T1000 (cell line): ENCODE measurements at places on chromosomes 3 and 15.
A peak's percentile ranks its signal among the peaks of the same experiment; 100 is the strongest.

- DNase-seq, result no peak
These were observed 8.2 kb downstream of the GRIP2 start for GRCh38 chr3:14531856-14532395.

- no peak for DNase-seq
These were observed 119.3 kb upstream of the PFN2 start for GRCh38 chr3:150090006-150090405.

GRCh38 chr15:92883163-92883875 lies 16.8 kb upstream of the CHD2 start:
- DNase-seq, result no peak

DNA sequence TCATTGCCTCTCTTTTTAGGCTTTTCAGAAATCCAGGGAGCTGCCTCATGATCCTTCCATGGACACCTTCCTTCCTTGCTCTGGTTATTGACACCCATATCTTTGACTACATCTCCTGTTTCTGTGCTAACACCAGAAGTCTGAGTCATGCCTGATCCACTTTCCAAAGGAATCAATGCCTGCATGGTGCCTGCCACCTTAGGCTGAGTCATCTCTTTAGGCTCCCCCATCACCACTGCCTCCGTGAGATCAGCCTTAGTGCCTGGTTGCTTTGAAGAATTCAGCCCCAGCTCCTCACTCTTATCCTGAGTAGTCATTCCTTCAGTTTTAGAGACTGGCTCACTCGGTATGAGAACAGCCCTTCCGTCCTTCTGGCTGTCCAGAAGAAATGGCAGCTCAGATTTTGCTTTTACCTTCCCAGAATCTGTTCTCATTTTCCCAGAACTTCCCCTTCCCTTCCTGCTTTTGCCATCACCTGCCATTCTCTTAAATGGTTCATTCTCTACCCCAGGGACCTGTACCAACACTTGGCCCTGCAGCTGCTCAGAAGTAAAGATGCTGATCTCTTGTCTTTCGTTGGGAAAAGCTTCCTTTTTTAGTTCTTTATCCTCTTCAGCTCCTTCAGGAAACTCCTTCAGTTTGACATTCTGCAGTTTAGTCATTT lies 105.3 kb downstream of the MAP4 start:
- peak; percentile 62 for DNase-seq

- no peak for DNase-seq
These were observed 858.4 kb upstream of the ARPP21 start for GRCh38 chr3:34780973-34781372.

DNA sequence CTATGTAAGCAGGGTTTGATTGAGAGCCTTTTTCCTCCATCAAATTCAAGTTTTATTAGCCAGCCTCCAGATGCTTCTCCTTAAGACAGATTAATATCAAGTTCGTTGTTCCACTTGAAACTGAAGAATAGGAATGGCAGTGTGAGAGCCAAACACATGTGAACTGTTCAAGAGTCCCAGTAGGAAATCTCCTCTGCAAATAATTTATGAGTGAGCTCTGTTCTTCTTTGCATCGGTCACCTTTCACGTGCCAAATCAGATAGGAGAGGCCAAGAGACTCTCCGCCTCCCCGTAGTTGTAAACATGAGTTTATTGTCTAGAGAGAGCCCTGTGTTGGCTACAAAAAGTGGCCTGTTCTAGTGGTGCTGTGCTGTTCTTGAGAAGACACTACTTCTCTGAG lies 372.1 kb upstream of the NR2F2 start:
- DNase-seq, result no peak

- DNase-seq, result no peak
These were observed 728.3 kb downstream of the GBE1 start for GRCh38 chr3:81033185-81033584.

DNA sequence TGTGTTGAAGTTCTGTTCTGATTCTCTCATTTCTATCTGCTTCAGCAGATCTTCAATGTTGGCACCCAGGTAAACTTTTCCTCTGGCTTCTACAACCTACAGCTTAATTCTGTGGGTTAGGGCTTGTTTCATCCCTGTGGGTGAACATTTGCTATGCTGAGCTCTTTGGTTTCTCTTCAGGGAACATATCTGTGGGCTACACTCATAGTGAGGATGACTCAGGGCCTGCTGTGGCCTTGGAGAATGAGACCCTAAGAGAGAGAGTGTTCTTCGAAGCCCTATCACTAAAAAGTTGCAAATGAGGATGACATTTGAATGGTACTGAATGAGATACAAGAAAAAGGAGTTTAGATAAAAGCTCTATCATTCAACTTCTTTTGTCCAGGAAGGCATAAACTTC lies 346.2 kb upstream of the CBLB start:
- no peak for DNase-seq

- no peak for DNase-seq
These were observed 194.7 kb downstream of the SQOR start for GRCh38 chr15:45829336-45830153.

GRCh38 chr15:100537331-100537730 lies 8.6 kb upstream of the CERS3 start:
- DNase-seq, result no peak

GRCh38 chr15:66747886-66748707 lies 46.1 kb downstream of the SMAD6 start:
- DNase-seq, result no peak

- no peak for DNase-seq
These were observed 2.3 kb upstream of the CCR8 start for GRCh38 chr3:39327053-39327745.

- DNase-seq, result no peak
These were observed 1.8 kb upstream of the SRP14 start for GRCh38 chr15:40040770-40041169.

DNA sequence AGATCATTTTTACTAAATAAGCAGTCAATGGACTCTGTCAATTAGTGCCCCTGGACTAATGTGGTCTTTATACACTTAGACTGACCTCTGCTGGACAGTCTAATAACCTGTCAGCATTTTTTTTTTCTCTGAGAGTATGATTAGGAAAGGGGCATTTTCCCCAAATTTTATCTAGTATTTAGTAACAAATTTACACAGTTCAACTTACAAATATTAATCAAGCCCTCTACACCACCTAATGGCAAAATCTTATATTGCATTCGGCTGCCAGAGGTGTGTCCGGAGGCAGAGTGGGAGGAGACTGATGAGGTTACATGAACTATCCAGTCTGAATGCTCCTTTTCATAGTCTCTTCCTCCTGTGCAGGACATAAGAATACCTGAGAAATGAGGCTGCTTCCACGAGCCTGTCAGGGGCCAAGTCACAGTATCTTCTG lies 36.0 kb upstream of the COLQ start:
- DNase-seq, result peak; percentile 35

- DNase-seq, result no peak
These were observed 222.3 kb downstream of the ZMAT3 start for GRCh38 chr3:178849199-178849910.

DNA sequence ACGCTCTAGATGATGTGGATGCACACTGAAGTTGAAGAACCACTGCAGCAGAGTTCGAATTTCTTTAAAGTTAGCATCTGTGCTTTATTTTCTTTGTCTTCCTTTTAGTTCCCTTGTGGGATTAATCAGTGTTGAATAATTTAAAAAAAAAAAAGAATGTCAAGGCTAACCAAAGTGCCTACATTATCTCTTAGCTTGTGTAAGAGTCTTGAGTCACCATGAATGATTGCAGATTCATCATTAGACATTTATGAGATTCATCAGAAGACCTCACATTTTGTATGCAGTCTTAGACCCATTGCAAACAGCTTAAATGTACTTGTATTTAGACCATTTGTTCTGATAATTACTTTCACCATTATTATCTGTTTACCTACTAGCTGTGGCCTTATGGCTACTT lies 182.2 kb downstream of the FNDC3B start:
- DNase-seq, result no peak

DNA sequence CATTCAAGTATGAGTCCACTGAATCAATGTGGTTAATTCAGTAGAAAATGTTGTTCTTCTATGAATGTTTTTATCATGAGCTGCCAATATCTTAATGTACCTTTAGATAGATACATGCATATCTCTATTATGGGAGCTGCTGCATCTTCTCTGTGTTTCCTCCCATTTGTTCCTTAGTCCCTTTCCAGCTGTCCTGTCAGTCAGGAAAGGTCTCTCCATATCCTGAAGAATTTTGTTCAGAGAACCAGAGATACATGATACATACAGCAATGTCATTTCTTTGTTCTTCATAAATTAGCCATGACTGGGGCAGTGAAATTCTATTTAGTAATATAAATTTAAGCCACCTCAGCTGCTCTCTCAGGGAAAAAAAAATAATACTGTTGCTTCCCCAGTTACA lies 103.7 kb downstream of the P3H2 start:
- DNase-seq, result no peak

GRCh38 chr15:29911705-29912104 lies 89.4 kb upstream of the TJP1 start:
- DNase-seq, result no peak

DNA sequence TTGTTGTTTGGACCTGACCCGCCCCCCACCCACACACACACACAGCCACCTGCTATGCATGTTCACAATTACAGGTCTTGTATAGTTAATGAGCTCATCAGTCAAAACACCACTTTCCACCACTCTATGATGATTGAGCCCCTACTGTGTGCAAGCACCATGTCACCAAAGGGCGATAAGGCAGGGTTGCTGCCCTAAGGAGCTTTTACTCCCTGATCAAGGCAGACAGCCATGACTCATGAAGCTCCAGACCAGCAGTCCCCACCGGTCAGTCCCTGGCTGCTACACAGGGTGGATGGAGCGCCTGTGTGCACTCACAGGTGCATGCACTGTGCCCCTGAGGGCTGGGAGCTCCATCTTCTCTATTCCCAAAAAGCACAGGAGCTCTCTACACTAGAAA lies 270.6 kb downstream of the CLSTN2 start:
- DNase-seq, result no peak

DNA sequence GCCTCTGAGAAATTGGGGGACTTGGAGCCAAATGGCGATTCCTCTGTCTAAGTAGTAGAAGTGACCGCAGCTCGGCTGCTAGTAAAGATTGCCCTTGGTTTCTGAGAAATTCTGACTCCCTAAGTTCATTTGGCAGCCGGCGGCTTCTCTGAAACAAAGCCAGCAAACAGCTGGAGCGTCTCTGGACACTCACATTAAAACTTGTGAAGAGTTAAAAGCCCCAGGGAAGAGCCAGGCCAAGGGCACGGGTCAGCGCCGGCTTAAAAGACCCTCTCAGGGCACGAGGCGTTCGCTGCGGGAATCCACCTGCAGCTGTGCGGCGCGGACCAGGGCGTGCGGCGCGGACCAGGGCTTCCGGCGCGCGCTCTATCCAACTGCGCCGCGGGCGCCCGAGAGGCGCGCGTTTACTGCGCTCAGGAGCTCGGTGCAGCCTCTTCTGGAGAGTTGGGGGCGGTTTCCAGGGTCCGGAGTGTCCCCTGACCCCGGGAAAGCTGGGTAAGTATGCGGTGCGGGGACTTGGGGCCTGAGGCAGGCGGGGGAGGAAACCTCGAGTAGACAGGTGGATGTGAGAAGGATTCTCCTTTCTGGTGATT lies at the start of gene COL6A5:
TSS of gene COL6A5 (plus strand) at position 186 of the 593 bp plus-strand sequence. CDS start 27,967 bp downstream, outside the sequence.
- no peak for DNase-seq

DNA sequence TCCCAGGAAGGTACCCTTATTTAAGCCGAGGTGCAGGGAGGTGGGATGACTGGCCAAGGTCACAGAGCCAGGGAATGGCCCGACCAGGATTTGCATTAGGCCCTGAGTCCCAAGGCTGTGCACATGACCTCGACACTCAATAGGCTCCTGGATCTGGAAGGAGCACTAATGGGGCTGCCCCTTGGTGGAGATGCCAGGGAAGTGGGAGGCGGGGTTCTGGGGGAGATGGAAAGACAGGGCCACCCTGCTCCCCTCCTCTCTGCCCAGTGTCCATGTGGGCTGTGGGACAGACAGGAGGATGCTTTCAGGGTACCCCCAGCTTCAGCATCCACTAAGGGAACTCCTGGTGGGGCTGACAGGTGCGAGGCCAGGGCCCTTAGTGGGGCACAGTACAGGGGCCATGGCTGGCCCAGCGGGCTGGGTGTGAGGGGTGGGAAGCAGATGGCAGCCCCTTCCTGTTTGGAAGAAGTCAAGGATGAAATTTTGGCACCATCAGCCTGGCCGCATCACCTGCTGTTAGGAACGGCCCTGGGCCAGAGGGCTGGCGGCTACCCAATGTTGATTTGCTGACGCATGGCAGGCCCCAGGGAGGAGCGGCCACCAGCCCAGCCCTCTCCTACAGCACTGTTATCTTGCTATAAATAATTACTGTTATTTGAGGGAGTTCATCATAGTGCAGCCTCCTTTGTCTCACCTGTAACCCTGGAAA lies 37.3 kb downstream of the ATP2B2 start:
- no peak for DNase-seq
